ENCODE measurements at places on chromosomes 5 and 9. TPM values are rescaled to one million over a fixed set of nuclear protein-coding genes. Genes with fewer than 3 reads are reported as not detected.

GRCh38 chr5:160773646-160774410, 78.2 kb downstream of the ATP10B start:
- no peak overlapping the region for H3K4me3 ChIP-seq
- no peak for DNase-seq
- H3K36me3 ChIP-seq, result no peaks in the 10 kb centered on the region

DNA sequence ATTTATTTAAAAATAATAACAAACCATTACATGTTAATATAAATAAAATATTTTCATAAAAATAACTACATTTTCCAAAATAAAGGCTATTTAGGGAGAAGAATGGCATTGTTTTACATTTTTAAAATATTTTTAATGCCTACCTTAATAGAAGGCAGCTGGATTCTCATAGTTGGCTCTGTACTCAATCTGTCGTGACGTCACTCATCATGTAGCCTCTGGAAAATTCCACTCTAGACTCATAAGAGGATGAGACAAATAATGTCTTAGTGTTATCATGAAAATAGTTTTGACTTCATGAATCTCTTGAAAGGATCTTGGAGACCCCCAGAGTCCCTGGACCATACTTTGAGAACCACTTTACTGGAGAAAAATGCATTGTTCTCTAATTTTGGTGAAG, 93.1 kb downstream of the NXNL2 start:
- no peaks in the 10 kb centered on the region for H3K4me1 ChIP-seq
- no peaks in the 10 kb centered on the region for H3K27me3 ChIP-seq
- no peak for DNase-seq
- no peak overlapping the region for H3K27ac ChIP-seq

- no peaks in the 10 kb centered on the region for H3K4me1 ChIP-seq
- DNase-seq, result no peak
- no peaks in the 10 kb centered on the region for H3K36me3 ChIP-seq
- H3K27me3 ChIP-seq, result no peaks in the 10 kb centered on the region
These were observed 24.6 kb upstream of the PANK3 start for GRCh38 chr5:168603746-168604145.

DNA sequence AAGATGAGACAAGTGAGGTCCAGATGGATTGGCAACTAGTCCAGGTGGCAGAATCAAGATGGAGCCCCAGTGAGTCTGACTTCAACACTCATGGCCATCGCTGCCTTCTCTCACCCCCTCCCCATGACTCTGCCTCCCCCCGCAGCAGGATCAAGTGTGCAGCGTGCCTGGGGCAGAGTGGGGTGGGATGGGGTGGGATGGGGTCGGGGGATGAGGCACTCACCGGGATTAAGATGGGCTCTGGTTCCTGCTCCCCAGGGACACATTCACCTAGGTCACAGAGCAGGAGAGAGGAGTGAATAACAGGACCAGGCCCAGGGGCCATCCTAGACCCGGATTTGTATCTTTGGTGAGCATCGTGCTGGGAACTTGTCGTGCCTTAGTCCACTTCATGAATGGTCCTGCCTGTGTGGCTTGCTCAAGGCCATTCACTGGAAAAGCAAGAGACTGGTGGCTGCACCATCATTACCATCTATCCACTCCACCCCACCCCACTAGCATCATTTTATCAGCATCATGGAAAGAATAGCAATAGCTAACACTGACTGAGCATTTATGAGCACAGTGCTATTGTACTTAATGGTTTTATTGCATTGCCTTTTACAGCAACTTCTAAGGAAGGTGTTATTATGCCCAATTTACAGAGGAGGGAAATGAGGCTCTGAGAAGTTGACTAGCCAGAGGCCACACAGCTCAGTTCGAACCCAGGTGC, 8.5 kb downstream of the AMBP start:
- H3K4me3 ChIP-seq, result no peak overlapping the region
- H3K36me3 ChIP-seq, result no peaks in the 10 kb centered on the region
- H3K27ac ChIP-seq, result no peak overlapping the region
- peaks cover 6% of the 10 kb centered on the region for H3K27me3 ChIP-seq

The ATP10B gene
- 0.27 TPM for total RNA-seq

DNA sequence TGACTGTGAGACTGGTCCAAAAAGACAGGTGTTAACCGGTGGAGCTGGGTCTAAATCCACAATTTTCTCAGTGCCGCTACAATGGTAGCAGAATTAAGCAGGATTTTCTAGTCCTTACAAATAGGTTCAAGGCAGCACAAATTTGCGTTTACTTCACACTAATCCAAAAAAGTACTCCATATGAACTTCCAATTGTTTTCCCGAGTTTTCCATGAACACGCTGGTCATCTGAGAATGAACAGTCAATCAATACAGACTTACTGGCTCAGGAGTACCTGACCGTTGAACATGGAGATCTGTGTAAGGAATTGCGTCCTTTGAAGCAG, 709 bp downstream of the SLC35D2 start:
- H3K36me3 ChIP-seq, result no peaks in the 10 kb centered on the region
- DNase-seq, result no peak
- peak overlapping the region; percentile 47 for H3K4me3 ChIP-seq
- H3K27me3 ChIP-seq, result no peaks in the 10 kb centered on the region
- peak overlapping the region; percentile 80 for H3K27ac ChIP-seq

DNA sequence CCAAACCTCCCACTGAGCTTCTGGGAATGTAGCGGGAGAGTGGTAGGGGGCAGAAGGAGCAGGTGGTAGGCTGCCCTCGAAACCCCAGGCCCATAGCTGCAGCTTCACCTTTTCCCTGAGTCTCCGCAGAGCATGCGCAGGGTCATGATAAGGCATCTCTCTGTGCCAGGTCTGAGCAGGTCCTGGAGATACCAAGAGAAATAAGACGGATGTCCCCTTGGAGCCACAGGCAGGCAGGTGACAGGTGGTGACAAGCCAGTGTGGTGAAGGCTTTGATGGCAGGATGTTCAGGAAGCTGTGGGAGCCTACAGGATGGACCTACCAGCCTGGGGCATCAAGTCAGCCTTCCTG, 68.1 kb downstream of the HMCN2 start:
- peaks cover 12% of the 10 kb centered on the region for H3K27me3 ChIP-seq
- no peaks in the 10 kb centered on the region for H3K36me3 ChIP-seq
- H3K27ac ChIP-seq, result no peak overlapping the region
- no peak overlapping the region for H3K4me3 ChIP-seq

All from muscle of leg (tissue), 16 donors.